CD8-positive, alpha-beta T cell (primary cell): ENCODE measurements at places on chromosomes 13 and 19. TPM values are rescaled to one million over a fixed set of nuclear protein-coding genes. Genes with fewer than 3 reads are reported as not detected.
A peak's percentile ranks its signal among the peaks of the same experiment; 100 is the strongest.

The CPAMD8 gene
- 0.43 TPM for total RNA-seq

The CARS2 gene
- 48.2 TPM for total RNA-seq

The TPTE2 gene
- total RNA-seq: not detected

The MAMSTR gene
- 0.17 TPM for total RNA-seq

The JAK3 gene
- 119 TPM for total RNA-seq

The CCDC97 gene
- 32.0 TPM for total RNA-seq

The PSG5 gene
- total RNA-seq: not detected

The CEBPG gene
- total RNA-seq: 17.2 TPM

DNA sequence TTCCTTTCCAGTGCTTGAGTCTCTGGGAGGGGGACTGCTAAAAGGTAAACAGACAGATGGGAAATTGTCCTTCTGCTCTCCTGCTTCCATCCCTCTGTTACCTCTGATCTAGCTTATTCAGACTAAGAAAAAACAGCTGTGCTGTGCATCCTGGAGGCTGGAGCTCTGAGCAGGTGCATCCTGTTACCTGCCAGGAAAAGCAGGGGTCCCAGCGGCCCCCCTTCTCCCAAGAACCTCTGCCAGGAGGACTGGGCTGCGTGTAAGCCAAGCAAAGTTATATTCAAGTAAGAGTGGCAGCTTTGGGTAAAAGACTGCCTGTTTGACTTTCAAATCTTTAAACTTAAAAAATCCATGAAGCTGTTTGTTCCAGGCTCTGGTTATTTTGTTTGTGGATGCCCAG is 75.1 kb downstream of the C13orf42 start:
- no peak for DNase-seq

GRCh38 chr13:110944121-110944967 is 29.5 kb upstream of the ANKRD10 start:
- DNase-seq: no peak

DNA sequence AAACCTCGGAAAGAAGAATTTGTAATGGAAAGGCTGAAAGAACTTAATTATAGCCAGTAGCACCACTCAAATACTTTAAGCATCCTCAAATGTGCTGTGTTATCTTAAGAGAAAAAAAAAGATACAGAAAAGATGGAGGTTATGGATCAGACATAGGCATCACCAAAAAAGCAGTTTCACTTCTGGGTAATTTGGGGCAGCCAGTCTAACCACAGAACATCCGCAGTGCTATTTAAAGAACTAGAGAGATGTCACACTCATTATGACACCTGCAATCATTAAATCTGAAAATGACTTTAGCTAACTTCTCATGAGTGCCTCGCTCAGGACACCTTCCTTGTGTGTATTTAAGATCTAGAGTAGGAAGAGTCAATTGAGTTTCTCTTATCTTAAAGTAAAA is 211.8 kb downstream of the RBM26 start:
- DNase-seq: peak; percentile 51

- DNase-seq: no peak
These were observed 57.3 kb downstream of the IFT88 start for GRCh38 chr13:20624213-20624612.

DNA sequence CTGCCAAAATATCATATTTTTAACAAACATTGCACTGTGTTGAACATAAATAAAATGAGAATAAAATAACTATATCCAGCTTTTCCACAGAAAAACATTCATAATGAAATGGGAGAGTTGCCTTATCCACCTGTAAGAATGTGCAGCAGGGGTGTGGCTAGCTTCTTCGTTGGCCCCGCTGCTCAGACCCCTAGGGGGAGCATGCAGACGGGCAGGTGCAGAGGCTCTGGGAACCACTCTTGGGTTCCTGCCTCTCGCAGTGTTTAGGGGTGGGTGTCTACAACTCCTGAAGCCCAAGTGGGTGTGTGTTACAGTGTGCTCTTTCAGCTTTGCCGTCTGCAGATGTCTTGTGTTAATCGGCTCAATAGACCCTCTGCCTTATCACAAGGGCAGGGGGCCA is 121.7 kb downstream of the SLITRK5 start:
- DNase-seq: no peak

DNA sequence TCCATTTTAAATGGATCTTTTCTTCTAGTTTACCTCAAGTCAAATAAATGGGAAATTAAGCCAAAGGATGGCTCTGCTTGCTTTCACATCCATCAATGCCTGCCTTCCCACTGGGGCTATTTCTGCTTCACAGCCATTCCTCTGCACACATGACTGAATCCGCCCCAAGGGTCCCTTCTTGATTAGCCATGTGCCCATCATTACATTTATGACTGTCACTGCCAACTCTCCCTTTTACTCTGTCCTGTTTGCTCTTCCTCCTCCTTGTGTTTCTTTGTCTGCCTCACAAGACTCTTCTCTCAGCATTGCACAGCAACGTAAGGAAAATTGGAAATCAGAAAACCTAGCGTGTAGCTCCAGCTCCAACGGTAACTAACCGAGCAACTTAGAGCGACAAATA is 410.2 kb downstream of the TBC1D4 start:
- DNase-seq: no peak

DNA sequence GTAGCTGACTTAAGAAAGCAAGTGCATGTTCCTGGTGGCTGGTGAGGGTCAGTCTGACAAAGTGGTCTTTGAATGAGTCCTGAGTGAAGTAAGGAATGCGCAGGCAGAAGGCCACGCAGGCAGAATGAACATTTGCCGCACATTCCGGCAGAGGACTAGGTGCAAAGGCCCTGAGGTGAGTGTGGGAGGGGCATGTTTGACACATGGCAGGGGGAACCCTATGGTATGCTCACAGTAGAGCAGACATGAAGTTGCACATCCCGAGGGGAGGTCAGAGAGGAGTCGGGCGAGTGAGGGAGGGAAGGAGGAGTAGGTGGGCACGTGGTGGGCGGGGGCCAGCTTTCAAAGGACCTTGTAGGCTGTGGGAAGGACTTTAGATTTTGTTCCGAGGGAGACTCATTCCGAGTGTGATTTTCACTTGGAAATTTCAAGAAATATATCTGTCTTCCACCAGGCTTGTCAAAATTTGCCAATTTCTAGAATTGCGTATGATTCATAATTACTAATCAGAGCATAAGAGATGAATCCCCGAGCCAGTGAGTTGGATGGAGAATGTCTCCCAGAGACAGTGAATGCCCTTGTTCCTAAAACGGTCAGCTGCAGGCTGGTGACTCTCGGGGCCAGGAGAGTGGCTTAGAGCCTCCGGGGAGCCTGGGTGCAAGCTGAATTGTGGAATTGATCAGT is 40.3 kb downstream of the ERICH6B start:
- DNase-seq: no peak

GRCh38 chr13:26839682-26840081 is 79.1 kb upstream of the GPR12 start:
- DNase-seq: no peak

DNA sequence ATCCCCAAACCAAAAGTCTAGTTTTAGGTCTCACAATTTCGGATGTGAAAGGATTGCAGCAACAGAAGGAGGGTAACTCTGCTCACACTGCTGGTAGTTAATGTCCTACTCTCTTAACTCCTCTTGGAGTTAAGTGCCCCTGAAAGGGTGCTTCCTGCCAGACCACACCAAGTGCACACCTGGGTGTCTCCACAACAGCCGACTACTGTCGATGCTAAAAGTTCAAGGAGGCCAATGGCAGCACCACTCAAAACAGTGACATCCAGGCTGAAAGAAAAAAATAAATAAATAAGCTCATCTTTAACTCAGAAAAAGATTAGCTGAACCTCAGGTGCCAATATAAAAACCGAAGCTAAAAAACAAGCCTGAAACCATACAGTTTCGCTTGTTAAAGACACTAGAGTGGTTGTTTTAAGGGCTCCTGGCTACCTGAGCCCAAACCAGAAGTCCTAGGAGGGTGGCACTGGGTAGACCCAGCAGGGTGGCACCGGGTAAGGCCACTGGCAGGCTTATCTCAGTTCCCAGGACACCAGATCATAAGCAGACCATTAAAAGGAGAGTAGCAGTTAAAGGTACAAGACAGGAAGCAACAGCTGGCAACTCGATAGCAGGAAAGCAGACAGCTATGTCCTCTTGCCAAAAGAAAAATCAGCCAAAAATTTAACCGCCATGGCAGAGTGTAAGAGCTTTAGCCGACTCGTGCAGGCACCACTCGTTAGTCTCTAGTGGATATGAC is 39.3 kb downstream of the BRD4 start:
- DNase-seq: no peak

DNA sequence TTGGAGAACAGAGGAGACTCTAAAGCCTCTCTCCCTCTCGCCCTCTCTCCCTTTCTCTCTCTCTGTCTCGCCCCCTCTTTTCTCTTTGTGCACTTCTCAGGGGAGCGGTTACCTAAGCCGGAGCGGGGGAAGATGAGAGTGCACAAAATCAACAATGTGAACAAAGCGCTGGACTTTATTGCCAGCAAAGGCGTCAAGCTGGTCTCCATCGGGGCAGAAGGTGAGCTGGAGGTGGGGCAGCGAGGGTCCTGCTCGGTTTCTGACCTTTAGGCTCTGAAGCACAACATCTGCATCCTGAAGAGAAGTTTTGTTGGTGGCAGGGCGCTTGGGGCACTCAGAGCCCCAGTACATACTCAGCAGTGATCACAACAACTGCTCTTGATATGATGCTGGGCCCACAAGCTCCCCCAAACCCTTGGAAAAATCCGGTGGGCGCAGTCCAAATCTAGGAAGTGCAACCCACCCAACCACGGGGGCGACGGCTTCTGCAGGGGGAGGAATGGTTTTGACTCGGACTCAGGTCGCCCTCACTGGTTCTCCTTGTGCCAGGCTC is 43.3 kb downstream of the CAPN12 start:
- no peak for DNase-seq

GRCh38 chr13:34165158-34165557 is 347.2 kb downstream of the RFC3 start:
- no peak for DNase-seq

DNA sequence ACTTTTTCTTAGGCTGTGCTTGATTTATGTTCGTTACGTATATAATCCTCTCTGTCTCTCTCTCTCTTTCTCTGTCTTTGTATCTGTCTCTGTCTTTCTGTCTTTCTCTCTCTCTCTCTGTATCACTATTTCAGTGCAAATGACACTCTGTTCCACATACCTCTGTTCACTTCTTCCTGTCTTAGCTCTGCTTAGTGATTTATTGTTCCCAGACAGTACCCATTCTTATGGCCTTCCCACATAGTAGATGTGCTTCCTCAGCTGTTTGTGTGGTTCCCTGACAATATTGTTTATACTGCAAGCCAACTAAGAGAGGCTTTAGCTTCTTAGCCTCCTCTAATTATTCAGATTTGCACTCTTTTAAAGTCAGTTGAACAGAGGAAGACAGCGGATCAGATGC is 1244.2 kb downstream of the DIAPH3 start:
- DNase-seq: no peak

DNA sequence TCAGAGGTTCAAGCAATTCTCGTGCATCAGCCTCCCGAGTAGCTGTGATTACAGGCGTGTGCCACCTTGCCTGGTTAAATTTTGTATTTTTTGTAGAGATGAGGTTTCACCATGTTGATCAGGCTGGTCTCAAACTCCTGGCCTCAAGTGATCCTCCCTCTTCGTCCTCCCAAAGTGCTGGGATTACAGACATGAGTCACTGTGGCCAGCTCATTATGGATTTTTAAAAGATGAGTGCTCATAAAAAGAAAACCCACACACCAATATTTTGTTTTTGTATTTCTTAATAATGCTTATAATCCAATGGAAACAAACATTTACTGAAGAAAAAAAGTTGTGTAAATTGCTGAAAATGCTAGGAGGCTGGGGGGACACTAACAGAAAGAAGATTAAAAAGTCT is 5.0 kb upstream of the MICU2 start:
- no peak for DNase-seq

GRCh38 chr13:24511019-24511815 is 1.4 kb downstream of the PARP4 start:
- DNase-seq: no peak

- no peak for DNase-seq
These were observed 3.1 kb downstream of the SOX21 start for GRCh38 chr13:94709001-94709834.

DNA sequence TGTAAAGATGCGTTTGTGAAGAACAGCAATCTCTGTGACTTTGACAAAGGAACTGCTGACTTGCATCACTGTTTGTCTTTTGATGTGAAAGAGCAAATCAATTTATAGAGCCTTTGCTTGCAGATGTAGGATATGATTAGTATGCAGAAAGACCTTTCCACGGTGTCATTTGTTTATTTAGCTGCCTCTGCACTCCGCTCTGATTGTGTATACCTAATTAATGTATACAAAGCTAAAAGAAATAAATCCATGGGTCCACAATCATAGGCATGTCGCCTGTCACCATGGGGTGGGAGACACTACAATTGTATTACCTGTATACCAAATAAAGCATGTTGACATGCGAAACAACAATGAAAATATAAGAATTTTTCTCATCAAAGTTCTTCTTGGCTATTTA is 410.7 kb downstream of the MZT1 start:
- no peak for DNase-seq

DNA sequence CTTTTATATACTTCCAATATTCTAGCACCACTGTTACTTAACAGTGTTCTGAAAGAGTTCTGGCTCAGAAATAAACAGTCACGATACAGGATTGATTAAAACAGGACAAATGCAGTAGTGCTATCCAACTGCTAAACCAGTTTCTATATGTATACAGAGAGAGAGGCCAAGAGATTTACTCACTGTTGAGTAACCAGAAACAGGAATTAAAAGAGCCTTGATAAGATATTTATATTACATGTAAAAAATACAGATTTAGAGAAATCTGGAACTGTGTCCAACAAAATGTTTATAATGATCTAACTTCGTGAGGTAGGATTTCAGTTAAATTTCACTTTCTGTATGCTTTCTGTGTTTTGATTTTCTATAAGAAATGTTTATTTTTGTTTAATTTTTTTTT is 116.6 kb downstream of the CDK8 start:
- DNase-seq: no peak

- DNase-seq: no peak
These were observed 196.9 kb upstream of the UBL3 start for GRCh38 chr13:30047154-30047874.

DNA sequence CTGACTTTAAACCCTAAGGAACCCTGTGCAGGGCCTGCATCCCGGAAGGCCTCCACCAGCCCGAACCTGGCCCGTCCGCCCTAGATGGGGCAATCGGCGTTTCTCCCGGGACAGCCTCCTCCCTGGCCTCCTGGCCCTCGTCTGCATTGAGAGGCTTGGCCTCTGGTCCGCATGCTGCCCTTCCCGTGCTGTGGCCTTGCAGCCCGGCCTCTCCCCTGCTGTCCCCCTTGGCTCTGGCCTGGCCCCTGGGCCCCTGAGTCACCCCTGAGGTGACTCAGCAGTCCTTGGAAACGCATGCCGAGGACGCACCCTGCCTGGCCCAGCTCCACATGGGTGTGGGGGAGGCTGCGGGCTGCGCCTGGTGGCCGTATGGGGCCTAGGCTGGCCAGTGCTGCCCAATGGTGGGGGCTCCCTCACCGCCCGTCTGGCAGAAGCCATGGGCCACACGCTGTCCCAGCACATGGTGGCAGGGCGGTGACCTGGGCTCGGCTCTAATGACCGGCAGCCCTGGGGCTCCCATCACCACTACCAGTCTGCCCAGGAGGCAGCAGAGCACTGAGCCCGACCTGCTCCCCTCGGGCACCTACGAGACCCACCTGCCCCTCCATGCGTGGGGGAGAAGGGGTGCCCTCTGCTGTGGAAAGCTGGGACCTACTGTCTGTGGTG is 25.7 kb downstream of the SH3GL1 start:
- no peak for DNase-seq
